Astrocyte of the spinal cord (primary cell): ENCODE measurements at places on chromosomes 5 and 9.
A peak's percentile ranks its signal among the peaks of the same experiment; 100 is the strongest.

- DNase-seq = no peak
Observed at GRCh38 chr5:58786035-58786434, 203.2 kb downstream of the RAB3C start.

DNA sequence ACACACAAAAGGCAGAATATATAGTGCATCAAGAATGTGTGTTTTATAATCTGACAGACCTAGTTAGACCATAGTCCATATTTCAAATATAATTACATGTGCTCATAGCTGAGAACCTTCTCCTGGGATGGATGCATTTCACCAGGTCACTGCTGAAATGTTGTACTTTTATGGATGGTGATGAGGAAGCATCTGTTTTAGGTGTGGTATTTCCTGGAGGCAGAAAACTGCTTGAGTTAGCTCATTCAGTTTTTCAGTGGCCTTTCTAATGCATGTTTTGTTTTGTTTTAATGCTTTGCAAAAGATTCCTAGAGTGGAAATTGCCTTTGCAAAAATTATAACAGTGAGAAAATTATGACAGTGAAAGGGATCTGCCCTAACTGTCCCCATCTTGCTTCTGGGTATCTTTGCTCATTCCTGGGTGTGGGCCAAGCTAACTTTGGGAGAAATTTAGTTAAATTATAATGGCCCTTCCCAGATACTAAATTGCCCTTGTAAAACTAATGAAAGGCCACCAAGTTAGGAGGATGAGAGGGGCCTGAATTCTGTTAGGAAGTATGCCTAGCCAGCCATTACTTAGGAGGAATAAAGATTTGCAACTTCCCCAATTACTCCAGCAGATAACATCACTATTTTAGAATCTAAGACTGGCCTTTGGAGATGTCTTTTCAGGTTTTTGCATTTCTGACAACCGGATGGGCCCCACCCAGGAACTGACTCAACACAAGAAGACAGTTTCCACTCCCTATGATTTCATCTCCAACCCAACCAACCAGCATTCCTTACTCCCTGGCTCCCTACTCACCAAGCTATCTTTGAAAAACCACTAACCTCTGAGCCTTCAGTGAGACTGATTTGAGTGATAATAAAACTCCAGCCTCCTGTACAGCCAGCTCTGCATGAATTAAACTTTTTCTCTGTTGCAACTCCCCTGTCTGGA is 7.0 kb upstream of the IL12B start:
- DNase-seq = peak; percentile 57

GRCh38 chr5:120806202-120806601 is 342.1 kb downstream of the PRR16 start:
- peak; percentile 28 for DNase-seq

- peak; percentile 63 for DNase-seq
Observed at GRCh38 chr5:31408814-31409213, 123.1 kb downstream of the DROSHA start.

DNA sequence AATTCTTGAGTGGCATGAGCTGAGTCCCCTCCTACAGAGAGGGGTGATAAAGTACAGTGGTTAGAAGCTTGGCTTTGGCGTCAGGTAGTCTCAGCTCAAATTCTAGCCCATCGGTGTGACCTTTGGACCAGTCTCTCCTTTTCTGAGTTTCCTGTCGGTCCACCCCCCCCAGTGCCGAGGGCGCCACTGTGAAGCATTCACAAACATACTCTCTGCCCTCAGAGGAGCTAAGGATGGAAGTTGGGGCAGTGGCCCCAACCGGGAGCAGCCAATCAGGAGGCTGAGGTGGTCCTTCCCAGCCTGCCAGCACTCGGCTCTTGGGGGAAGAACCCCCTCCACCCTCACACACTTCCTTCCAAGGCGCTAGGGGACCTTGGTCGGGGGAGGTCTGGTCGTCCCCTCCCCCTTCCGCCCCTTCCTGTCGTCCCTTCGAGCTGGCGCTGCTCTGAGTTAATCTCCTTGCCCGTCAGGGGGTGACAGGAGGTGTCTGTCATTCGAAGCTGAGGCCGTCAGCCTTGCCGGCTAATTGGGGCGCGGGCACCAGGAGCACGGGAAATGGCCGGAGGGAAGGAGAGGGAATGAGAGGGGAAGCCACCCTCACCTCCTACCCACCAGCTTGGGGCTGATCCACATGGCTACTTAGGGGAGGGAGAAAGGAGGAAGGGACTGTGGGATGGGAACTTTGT is 53.0 kb downstream of the CXXC5 start:
- DNase-seq = no peak

- no peak for DNase-seq
Observed at GRCh38 chr5:40678460-40679147, 1.1 kb upstream of the PTGER4 start.

DNA sequence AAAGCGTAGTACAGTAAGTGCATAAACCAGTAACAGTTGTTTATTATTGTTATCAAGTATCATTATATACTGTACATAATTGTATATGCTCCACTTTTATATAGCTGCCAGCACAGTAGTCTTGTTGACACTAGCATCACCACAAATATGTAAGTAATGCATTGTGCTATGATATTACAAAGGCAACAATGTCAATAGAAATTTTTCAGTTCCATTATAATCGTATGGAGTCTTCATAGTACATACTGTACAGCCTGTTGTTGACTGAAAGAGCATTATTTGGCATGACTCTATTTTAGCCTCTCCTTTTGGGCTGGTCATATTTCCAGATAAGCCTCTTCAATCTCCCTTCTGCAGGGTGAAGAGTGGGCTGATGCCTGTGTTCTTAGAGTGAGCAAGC is 40.4 kb downstream of the CFAP95 start:
- peak; percentile 24 for DNase-seq

- DNase-seq = no peak
Observed at GRCh38 chr5:53950621-53951020, 359.8 kb downstream of the ARL15 start.

- DNase-seq = no peak
Observed at GRCh38 chr5:171416160-171417049, 3.0 kb upstream of the FGF18 start.

GRCh38 chr5:179123109-179123426 is 62.9 kb downstream of the ZNF354C start:
- DNase-seq = no peak

- no peak for DNase-seq
Observed at GRCh38 chr9:104104360-104104759, 10.3 kb downstream of the SMC2 start.

- no peak for DNase-seq
Observed at GRCh38 chr5:118788351-118788750, 200.0 kb downstream of the DTWD2 start.

DNA sequence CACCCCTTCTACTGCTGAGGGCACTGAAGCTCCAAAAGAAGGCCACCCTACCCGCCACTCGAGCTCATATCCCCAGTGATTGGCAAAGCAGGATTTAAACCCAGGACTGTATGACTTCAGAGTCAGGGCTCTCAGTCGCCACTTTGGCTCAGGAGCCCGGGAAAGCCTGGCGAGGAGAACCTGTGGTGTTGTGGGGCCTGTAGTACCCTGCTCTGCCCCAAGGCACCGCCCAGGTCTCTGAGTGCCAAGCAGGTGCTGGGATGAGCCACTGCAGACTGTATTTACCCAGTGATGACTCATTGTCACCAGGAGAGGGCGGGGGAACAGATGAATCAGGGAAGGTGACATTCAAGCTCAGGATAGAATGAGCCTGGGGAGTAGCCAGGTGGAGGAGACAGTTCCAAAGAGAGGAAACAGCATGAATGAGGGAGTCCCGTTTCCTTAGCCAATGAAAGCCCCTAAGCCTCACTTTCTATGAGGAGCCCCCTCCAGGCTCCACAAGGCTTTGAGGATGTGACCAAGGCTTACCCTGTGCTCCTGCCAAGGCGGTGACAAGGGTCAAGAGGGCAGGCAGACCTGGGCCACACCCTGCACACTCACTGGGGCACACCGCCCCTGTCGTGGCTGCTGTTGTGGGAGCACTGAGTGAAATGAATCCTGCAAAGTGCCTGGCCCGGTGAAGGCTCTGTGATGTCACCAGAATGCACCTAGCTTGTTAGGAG is 17.8 kb upstream of the DPM2 start:
- DNase-seq = no peak

DNA sequence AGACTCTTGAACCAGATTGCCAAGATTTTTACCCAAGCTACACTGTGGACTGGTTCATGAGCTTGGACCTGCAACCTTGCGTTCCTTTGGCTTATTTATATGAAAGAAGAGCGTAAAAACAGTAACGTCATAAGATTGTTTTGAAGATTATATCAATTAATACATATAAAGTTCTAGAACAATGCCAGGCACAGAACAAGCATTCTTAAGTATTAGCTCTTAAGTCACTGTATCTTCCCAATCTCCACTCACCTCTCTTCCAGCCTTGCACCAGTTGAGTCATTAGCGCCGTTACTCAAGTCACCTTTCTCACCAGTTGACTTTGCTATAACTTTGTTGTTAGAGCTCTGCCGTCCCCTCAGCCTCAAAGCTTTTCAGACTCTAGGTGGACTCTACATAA is 415.7 kb downstream of the PLK2 start:
- DNase-seq = no peak

- DNase-seq = no peak
Observed at GRCh38 chr9:3018071-3018470, 174.2 kb upstream of the PUM3 start.

DNA sequence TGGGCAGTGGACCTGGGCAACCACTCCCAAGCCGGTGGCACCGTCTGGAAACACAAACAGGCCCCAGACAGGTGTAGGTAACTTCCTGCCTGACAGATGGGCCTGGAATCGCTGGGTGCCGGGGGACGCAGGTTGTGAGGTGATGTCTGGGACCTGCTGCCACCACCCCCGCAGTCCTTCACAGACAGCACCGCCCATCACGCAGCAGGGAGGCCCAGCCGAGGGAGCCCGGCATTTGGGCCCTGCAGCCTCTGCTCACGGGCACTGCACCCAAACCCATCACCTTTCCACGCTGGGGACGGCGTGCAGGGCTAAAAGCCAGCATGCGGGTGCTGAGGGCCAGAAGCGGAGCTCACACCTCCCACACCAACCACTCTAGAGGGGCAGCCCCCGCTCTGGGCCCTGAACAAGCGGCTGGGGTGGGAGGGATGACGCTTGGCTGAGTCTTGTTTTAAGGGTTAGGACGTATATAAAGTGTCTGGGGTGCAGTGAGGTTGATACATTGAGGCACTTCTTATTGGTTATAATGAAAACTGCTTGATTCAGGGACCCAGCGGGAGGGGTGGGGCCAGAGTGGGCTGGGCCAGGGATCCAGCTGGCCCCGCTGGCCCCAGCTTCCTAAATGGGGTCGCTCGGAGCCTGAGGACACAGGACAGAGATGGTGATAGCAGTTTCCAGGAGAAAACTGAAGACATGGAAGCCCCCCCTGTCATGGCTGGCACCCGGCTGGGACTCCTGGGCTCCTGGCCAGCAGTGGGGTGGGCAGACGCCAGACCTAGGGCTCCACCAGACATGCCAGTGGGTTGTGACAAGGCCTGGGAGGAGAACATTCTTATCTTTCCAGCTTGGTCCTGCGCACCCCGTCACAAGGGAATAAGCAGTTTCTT is 11.3 kb downstream of the MYMK start:
- no peak for DNase-seq

DNA sequence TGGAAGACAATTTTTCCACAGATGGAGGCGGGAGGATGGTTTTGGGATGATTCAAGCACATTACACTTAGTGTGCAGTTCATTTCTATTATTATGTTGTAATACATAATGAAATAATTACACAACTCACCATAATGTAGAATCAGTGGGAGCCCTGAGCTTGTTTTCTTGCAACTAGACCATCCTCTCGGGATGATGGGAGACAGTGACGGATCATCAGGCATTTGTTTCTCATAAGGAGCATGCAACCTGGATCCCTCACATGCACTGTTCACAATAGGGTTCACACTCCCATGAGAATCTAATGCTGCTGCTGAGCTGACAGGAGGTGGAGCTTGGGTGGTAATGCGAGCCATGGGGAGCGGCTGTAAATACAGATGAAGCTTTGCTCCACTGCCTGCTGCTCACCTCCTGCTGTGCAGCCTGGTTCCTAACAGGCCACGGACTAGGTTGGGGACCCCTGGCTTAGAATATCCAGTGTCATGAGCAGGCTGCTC is 1.6 kb downstream of the STKLD1 start:
- no peak for DNase-seq

DNA sequence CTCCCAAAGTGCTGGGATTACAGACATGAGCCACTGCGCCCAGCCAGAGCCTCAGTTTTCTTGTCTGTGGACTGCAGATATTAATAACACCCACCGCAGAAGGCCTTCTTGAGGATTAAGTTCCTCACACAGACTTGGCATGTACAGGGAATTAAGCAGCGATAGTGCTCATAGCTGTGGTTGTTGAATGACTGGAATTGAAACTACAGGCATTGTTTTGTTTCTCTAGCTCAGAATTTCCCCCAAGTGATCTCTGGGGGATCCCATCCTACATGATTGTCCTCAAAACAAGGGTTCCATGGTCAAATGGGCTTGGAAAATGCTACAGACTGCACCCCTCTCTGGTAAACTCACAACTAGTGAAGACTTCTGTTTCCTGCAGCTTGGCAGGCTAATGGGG is 44.2 kb upstream of the TDRD7 start:
- DNase-seq = no peak

GRCh38 chr9:99582814-99583213 is 238.9 kb upstream of the NR4A3 start:
- DNase-seq = no peak

GRCh38 chr9:98899408-98900056 is 44.2 kb upstream of the COL15A1 start:
- DNase-seq = peak; percentile 79

DNA sequence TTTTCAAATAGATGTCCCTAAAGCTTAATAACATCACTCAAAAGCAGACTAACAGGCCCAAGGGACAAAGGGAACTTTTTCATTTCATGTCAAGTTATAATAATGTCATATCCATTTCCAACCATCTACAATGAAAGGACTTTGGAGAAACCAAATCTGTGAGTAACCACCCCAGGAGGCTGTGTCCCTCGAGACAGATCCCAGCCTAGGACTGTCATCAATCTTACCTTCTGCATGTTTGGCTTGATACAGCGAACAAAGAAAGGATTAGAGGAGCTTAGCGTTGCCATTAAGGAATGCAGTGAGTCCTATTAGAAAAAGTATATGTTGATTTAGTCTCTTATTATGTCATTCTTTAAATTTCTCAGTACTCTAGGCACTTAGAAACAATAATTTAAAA is 137.8 kb upstream of the RETREG1 start:
- DNase-seq = no peak

GRCh38 chr9:33166231-33167083 is 679 bp downstream of the B4GALT1 start:
- DNase-seq = no peak

DNA sequence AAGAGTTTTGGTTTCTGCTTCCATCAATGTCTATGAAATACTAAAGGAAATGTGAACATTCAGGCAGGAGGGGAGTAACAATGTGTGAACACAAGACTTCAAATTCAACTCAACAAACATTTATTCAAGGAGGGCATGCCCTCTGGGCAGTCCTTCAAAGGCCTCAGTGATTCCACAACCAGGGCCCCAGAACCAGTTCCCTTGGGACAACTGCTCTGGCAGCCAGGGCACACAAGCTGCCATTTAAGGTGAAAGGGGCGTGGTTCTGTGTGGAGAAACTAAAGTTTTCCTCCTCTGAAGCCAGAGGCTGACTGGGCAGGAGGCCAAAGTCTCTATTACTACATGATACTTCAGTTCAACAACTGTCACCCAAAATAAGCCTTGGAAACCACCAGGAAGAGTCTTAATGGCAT is 3.2 kb downstream of the RBM18 start:
- peak; percentile 68 for DNase-seq
